PC-3 (cell line): ENCODE measurements at places on chromosomes 1 and 21.
A peak's percentile ranks its signal among the peaks of the same experiment; 100 is the strongest.

DNA sequence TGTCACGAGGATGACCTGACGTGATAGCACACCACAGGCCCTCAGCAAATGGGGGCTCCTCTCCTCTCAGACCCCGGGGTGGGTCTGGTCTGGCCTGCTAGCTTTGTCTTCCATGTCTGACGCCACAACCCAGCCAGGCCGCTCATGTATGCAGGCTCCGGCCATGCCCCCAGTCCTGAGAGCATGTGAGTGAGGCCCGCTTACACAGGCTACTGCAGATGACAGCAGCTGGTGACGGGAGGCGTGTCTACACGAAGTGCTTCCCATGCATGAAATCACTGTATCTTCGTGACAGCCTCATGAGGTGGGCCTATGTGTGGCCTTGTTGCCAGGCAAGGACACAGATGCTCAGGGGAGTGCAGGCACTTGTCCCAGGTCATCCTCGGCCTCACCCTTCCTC is 16.4 kb downstream of the WNT4 start:
- DNase-seq, result no peak

DNA sequence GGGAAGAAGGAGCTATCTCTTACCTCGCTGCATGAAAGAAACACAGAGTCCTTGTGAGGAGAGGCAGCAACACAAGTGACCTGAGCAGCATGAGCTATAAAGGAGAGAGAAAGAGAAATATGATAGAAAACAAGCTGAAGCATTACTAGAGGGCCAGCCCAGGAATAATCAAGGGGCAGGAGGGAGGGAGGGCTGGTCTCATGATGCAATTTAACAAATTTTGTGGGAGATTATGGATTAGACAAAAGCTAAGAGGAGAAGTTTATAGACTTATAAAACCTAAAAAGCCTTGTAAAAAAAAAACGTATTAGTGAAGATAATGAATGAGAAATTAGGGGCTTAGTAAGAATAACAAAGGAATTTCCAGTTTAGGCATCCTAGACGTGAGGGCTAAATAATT is 5.0 kb downstream of the WDR77 start:
- no peak for DNase-seq

GRCh38 chr21:38712664-38713063 is 93.1 kb upstream of the ETS2 start:
- no peak for DNase-seq

DNA sequence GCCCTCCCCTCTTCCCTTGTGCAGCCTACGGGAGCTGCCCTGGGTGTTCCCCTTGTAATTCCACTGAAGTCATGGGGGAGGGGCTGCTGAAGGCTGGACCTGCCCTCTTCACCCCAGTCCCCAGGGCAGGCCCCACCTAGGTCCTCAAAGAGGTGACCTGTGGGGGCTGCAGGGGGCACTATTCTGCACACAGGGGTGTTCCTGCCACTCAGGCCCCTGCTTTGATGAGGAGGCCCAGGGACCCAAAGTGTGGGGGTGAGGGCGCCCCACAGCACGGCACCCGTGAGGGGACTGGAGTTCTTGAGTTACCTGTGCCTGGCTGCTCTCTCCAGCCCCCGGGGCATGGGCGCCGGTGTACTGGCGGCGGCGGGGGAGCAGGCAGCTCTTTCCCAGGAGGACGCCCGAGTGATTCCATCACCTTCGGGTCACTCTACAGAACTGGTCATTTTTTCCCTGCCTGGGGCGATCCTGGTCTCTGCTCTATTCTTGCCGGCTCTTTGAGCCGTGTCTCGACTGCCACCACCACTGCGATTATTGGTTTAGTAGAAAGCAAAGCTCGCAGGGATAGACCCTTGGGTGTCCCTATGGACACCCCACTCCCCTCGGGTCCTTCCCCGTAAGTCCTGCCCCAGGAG is 6.9 kb upstream of the PRDM16 start:
- DNase-seq, result peak; percentile 9

GRCh38 chr1:114979278-114979891 is 50.2 kb upstream of the TSHB start:
- peak; percentile 89 for DNase-seq

GRCh38 chr1:179082999-179083335 is 1.1 kb downstream of the TOR3A start:
- DNase-seq, result peak; percentile 31

DNA sequence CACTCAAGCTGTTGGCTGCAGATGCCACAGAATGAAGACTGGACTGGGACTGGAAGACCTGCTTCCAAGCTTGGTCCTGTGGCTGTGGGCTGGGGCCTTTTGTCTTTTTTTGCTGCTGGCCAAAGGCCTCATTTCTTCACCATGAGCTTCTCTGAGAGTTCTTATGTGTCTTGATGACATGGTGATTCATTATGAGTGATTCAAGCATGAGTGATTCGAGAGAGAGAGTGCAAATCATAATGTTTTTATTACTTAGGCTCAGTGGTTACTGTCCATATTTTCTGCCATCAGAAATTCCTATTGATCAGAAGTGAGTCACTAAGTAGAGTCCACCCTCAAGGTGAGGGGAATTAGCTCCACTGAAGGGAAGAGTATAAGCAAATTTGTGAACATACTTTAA is 94.0 kb downstream of the PCP4 start:
- no peak for DNase-seq

GRCh38 chr1:65817891-65818290 is 25.2 kb downstream of the PDE4B start:
- DNase-seq, result no peak

- no peak for DNase-seq
These were observed 60.8 kb downstream of the PGM1 start for GRCh38 chr1:63653976-63654375.

GRCh38 chr1:204731985-204732575 is 46.5 kb upstream of the LRRN2 start:
- DNase-seq, result no peak

DNA sequence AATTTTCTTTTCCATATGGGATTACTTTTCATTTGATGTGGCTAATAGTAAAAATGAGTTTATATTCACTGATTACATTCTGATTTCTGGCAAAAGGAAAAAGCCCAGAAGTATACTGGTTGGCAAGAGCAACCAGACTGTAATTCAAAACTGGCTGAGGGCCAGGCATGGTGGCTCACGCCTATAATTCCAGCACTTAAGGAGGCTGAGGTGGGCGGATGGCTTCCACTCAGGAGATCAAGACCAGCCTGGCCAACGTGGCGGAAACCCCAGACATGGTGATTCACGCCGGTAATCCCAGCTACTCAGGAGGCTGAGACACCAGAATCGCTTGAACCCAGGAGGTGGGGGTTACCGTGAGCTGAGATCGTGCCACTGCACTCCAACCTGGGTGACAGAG is 14.5 kb downstream of the SYT11 start:
- peak; percentile 37 for DNase-seq

- DNase-seq, result peak; percentile 67
These were observed 86.6 kb downstream of the ASTN1 start for GRCh38 chr1:177077734-177078499.

GRCh38 chr1:42240966-42241755 is 76.6 kb upstream of the GUCA2A start:
- no peak for DNase-seq

GRCh38 chr1:230892018-230892491 is 23.7 kb upstream of the C1orf198 start:
- DNase-seq, result no peak

GRCh38 chr1:219040291-219040690 is 133.4 kb upstream of the LYPLAL1 start:
- DNase-seq, result no peak

- no peak for DNase-seq
These were observed 33.9 kb downstream of the FAAP20 start for GRCh38 chr1:2160451-2161300.

GRCh38 chr1:40256401-40257084 is 1.5 kb upstream of the ZMPSTE24 start:
- peak; percentile 57 for DNase-seq

DNA sequence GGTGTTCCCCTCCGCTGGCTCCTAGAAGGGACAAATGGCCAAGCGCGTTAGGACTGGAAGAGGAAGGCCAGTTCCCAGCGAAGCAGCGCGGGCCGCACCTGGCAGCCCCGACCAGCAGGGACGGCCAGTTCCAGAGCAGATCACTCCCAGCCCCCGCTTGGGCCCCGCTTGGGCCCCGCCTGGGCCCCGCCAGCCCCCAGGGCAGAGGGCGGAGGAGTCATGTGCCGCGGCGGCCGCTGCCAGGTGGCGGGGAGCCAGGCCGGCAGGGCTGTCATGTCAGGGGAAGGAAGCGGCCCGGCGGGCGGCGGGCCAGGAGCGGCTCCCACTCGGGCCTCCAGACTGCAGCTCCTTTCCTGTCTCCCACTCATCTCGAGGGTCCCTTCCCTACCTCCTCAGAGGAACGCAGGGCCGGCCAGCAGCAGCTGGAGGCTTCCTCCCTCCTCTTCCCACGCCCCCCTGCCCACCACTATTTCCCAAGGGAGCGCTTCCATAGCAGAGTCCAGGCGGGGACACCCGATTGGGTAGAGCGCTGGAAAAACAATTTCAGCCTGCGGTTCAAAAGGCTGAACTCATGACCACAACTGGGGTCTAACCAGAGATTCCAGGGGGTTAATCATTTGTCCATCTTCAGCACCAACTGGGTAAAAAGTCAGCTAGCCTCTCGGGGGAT is 16.5 kb downstream of the ZNF697 start:
- DNase-seq, result peak; percentile 42

GRCh38 chr1:182029002-182029378 is 32.5 kb downstream of the ZNF648 start:
- no peak for DNase-seq

- no peak for DNase-seq
These were observed 245.3 kb downstream of the DISC1 start for GRCh38 chr1:231871878-231872277.

DNA sequence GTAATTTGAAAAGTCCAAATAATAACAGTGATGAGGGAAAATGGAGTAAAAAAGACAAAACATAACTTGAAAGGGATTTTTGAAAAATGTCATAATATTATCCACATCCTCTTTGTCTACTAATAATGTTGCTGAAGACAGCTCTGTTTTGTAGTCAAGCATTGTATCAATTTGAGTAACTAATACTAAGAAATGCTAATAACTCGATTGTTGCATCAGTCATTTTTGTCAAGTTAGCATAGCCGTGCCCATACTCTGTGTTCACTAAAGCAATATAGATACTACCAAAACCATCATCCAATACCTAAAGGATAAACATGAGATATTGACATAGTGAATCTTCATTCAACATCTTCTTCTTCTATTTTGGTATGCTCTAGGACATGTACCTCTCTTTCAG is 17.3 kb downstream of the PDC start:
- no peak for DNase-seq

GRCh38 chr1:13700521-13701270 is 708 bp downstream of the PRDM2 start:
- peak; percentile 11 for DNase-seq

- no peak for DNase-seq
These were observed 284.4 kb downstream of the KCNT2 start for GRCh38 chr1:196323869-196324268.

- no peak for DNase-seq
These were observed 5.4 kb upstream of the CELA2A start for GRCh38 chr1:15451014-15451722.

GRCh38 chr1:9746211-9746610 is 77.6 kb downstream of the CLSTN1 start:
- no peak for DNase-seq

DNA sequence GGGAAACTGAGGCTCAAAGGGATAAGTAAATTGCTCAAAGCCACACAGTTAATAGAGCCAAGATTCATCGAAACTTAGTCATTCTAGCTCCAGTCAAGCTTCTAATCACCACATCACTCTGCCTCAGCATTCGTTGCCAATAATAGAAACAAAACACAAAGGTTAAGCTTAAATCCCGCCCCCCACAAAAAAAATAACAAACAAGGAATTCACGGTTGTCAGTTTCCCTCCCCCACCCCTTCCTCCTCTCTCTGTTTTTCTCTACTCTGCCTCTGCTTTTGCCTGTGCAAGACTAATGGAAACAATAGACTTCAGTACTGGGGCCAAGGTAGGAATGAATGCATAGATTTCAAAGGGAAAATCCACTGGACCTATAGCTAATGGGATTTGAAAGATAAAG is 70.7 kb upstream of the ZNF644 start:
- peak; percentile 44 for DNase-seq

DNA sequence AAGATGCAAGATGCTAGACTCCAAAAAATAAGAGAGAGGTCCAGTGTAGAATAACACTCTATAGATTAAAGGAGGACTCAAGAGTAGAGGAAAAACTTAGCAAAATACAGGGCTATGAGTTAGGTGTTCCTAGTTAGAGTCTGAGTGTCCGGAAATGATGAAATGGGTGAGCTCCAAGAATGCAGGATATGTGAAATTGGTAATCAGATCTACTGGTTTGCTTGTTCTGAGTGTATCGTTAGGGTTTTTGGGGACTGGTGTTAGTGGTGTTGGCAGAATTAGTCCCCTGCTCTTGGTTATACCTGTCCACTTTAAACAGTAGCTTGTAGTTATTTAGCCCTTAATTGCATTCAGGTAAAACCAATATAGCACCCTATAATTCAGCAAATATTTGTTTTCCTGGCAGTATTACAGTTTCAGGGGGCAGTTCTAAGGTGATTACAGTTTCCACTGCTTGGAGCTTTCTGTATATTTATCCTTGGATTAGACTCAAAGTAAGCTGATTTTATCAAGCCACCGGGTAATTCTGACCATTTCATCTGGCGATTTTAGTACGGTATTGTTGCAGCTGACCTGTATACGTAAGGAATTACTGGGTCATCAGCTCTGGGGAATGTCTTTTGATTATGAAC is 332.7 kb downstream of the CHRM3 start:
- no peak for DNase-seq

GRCh38 chr1:30437059-30437576 is 286.3 kb downstream of the MATN1 start:
- no peak for DNase-seq

- DNase-seq, result no peak
These were observed 7.8 kb upstream of the CHI3L2 start for GRCh38 chr1:111219557-111220286.

DNA sequence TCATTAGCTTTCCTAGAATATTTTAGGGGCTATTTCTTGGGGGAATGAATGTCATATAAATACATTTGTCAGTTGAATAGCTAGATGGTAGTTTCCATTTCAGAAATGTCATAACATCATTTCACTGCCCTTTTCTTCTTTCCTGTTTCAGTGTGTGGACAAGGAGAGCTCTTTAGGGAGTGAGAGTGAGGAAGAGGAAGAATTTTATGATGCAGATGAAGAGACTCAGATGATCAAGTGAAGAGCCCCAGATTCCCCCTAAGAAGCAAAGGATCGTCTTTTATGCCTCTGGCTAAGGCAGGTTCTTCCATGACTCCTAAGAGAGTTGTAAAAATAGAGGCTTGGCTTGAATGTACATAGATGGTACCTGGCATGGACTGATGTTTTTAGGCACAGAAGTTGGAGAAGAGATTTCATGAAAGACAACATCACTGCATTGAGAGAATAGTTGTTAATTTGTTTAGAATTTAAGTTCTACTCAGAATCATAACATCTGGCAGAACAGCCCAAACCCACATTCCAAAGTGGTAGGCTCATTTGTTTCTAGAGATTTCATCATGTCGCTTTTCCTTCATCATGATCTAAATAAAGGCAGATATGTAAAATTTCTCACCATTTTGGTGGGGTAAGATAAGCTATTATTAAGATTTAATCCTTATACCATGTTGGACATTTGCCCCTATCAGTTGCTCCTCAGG is 44.2 kb upstream of the MAB21L3 start:
- no peak for DNase-seq

GRCh38 chr1:89309828-89310227 is 37.2 kb upstream of the GBP5 start:
- DNase-seq, result no peak
